ENCODE measurements at places on chromosomes 6 and 20.

DNA sequence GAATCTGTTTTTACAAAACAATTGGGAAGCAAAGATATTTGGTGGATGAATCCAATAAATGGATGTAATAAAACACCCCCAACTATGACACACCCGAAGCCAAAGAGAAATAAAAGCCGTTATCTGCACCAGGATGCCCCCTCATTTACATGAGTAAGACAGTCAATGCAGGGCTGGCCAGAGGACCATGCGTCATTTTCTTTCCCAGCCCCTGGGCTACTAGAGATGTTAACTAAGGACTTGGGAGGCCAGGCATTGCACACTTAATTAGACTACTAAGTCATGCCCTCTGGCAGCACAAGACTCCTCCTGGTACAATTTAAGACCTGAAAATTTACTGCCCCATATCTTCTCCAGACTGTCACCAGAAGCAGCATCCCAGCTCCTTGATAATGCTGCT is 3.2 kb downstream of the LEMD2 start:
- DNase-seq: no peak

- DNase-seq: no peak
These were observed 8.1 kb downstream of the PTPRK start for GRCh38 chr6:128512296-128512695.

- no peak for DNase-seq
These were observed 313.5 kb downstream of the RFPL4B start for GRCh38 chr6:112660626-112661025.

DNA sequence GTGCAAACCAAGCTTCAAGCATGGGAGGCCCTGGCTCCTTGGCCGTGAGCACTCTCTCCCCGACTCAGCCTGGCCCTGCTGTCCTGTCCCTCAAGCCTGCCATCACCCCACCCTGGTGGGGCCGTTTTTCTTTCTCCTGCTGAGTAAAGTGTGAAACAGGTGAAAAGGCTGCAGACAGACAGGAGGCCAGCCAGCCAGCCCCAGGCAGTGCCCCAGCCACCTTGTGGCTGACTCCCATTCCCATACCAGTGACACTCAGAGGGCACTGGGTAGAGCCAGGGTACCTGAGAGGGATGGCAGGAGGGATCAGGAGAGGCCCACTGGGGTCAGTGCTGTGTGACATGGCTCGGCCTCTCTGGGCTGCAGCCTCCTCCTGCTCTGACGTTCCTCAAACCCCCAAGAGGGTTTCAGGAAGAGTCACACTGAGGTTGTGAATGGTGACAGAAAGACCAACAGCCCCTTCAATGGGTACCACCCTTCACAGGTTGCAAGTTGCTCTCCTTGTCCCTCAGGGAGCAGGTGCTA is 35.9 kb upstream of the BPIFA2 start:
- no peak for DNase-seq

DNA sequence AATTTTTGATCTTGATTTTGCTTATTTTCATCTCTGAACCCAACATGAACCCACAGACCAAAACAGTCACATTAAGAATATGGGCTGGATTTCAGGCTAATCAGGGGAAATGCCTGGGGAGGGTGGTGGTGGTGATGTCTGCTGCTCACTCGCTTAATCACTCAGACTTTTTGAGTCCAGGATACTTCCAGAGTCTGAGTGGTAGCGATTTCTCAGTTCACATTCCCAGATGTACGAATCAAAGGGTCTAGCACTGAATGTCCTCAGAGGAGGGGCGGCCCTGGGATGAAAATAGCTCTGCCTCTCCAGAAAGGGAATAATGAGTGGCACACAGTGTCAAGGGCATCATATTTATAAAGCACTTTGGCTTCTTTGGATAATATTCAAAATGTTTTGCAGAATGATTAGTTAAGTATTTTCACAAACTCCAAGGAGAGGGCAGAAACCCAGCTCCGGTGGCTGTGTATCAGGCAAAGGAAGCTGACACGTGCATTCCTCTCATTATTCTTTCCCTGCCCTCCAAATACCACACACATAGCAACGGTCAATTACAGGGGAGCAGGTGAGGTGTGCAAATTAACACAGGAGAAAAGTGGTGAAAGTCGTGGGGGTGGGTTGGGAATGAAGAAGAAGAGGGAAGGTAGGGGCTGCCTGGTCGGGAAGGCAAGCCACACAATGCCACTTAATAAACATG is 345.2 kb upstream of the RSPO3 start:
- DNase-seq: no peak

DNA sequence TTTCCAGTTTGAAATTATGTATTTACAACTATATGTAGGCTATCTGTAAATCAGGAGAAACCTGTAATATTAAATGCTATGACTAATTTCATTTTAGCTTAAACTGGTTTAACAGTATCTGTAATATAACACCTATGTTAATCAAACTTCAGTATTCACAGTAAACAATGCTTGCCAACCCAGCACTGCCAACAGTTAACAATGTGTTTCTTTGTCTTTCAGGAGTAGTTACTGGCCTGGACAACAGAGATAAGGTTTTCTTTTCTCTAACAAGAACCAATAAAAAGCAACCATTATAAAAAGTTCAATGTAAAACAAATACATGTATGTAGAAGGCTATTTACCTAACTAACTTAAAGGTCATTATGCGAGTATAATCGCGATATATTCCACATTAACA is 158.8 kb downstream of the CDK19 start:
- DNase-seq: no peak

DNA sequence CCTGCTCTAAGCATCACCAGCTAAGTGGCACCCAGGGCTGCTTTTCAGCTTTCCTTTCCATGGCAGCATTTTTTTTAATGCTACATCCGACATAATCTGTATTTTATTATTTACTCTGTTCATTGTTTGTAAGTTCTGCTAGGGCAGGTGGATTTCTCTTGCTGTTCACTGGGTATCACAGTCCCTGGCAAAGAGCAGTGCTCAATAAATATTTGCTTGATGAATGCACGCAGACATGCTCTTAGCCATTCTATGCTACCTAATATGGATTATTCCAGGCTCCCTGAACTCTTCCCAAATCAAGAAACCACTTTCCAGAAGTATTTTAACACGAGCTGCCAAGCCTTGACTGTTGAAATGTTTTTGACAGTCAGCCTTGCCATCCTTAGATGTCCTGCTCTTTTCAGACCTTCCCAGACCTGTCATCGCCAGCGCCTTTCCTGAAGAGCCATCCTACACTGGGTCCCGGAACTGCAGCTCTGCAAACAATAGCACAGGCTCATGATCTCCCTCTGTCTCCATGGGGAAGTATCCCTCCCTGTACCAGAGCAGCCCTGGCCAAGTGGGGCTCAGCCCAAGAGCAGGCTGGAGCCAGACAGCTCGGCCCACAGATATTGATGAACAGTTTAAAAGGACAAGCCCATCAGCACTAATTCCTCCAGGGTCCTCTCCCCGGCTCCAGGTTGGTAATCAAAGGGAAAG is 136.5 kb upstream of the CDH4 start:
- DNase-seq: no peak
